ENCODE measurements at places on chromosomes 5 and 9. TPM values are rescaled to one million over a fixed set of nuclear protein-coding genes. Genes with fewer than 3 reads are reported as not detected.
A peak's percentile ranks its signal among the peaks of the same experiment; 100 is the strongest.

Gene OGN
- total RNA-seq: 3.2 TPM

DNA sequence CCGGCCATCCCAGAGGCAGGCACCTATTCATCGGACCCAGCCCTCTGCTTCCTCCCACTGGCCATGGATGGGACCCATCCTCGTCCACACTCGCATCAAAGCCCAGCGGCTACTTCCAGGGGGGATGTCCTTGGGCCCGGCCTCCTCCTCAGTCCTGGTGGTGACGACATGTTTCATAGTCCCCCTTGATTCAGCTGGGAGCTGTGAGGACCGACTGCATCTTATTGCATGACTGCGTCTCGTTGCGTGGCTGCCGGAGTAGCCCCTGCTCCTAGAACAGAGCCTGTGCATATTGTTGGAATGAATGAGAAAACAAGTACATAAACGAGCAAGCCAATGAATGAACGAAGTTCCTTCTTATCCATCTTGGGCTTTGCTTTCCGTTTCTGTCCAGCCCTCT is 12.8 kb downstream of the NCS1 start:
- DNase-seq: no peak

DNA sequence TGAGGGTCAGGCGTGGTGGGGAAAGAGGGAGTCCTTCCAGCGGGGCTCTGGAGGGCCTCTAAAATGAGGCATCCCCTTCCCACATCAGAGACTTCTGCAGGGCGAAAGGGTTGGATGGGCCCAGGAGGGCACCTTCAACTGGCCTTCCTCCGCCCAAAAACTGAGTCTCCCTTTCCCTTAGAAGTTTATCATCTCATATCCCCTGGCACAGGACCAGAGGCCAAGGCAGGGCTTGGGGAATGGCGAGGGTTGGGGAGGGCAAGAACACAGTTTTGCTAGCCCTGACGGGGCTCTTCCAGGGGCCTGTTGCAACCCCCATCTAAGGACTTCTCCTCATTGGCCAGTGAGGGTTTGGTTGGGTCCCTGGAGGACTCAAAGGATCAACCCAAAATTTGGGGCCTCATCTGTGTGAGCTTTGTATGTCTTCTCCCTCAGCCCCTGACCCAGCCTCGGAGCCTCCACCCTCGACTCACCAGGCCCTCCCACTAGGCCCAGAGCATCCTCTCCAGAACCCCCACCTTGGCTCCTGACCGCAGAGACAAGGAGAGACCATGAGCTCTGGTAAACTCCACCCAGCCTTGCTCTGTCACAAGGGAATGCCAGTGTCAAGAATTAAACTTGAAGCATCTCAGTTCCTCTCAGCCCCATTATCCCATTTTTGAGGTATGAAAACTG is 24.1 kb downstream of the AQP7 start:
- no peak for DNase-seq

- no peak for DNase-seq
Observed at GRCh38 chr9:28696960-28697359, 1123.7 kb upstream of the C9orf72 start.

- no peak for DNase-seq
Observed at GRCh38 chr5:171619744-171620143, 165.9 kb upstream of the SMIM23 start.

Gene QRFP
- 0.77 TPM for total RNA-seq

DNA sequence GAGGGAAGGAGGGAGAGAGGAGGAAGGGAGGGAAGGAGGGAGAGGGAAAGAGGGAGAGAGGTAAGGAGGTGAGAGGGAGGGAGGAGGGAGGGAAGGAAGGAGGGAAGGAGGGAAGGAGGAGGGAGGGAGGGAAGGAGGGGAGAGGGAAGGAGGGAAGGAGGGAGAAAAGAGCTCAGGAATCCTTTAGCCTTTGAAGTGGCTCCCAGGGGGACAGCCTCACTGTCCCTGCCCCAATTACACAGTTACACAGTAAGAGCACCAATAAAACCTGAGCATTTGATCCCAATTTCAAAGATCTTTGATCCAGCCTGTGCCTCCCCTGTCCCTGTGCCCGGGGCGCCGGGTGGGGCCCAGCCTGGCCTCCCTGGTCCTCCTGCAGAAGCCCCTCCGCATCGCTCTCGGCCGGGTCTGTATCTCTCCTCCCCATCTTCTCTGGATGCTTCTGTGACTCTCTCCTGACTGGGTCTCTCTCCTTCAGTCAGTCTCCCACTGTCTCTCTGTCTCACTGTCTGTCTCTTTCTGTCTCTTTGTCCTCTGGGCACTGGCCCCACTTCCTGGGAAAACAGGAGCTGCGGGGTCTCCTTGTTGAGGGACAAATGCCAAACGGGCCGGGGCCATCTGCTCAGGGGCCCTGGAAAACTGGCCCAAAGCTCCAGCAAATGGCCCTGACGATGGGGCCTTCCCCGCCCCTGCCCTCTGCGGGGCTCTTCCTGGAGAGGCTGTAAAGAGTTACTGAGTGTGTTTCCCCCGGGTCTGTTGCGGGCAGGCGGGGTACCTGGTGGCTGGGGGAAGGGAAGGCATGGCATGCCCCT is 54.2 kb upstream of the EGFL7 start:
- no peak for DNase-seq

Gene PCDHB9
- total RNA-seq: 0.47 TPM

- DNase-seq: no peak
Observed at GRCh38 chr9:99056886-99057664, 47.8 kb upstream of the TGFBR1 start.

DNA sequence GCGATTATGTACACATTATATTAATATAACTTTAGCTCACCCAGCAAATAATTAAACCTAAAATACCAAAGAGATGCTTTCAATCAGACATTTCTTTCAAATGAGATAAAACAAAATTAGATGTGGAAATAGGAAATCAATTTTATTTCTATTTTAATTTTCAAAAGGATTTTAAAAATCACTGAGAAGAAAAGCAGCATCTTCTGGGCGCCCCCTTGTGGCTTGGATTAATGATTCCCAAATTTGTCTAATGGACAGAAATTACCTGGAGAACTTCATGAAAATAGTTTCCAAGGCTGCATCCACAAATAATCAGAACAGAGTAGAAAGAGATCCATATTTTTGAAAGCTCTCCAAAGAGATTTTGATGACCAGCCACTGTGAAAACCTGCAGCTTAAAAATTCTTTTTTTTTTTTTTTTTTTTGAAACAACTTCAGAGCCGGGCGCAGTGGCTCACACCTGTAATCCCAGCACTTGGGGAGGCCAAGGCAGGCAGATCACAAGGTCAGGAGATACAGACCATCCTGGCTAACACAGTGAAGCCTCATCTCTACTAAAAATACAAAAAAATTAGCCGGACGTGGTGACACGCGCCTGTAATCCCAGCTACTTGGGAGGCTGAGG is 50.9 kb upstream of the CEMIP2 start:
- peak; percentile 53 for DNase-seq

GRCh38 chr5:171416160-171417049 is 3.0 kb upstream of the FGF18 start:
- DNase-seq: no peak

Gene PPP6C
- total RNA-seq: 54.7 TPM

Gene ZNF879
- 2.7 TPM for total RNA-seq

- DNase-seq: no peak
Observed at GRCh38 chr9:122819326-122819725, 9.1 kb downstream of the PDCL start.

Gene ANXA2R
- total RNA-seq: 1.3 TPM

Gene LCN2
- 162 TPM for total RNA-seq

Gene PCDHAC1
- total RNA-seq: 0.11 TPM

DNA sequence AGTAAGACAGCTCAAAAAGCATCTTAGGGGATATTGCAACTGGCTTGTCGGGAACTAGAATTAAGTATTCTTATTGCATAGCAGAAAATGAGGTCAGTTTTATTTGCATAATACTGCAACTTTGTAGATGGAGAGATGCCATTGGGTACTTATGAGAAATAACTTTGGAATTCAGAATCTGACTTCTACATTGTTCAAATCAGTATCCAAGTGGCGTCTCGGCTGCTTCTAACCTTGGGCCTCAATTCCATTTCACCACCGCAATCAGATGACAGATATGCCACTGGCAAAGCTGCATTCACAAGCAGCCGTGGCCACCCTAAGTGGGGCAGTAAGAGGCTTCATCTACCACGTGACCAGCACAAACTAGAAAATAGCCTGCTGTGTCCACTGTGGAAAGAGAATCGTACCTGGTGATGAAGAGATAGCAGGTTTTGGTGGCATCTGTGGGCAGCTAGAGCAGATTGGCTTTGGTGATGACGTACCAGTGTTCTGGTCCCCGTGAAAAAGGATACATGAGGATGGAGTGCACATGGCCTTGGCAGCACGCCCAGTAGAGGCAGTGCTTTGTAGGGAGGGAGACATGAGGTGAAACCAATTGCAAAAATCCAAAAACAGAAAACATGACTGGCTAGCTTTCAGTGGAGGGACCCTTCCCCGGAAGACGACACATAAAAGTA is 116.6 kb downstream of the KLHL3 start:
- no peak for DNase-seq

Gene PCDHB2
- total RNA-seq: 0.40 TPM
